Liver (tissue), 10 donors: ENCODE measurements at places on chromosomes 5 and 9. TPM values are rescaled to one million over a fixed set of nuclear protein-coding genes. Genes with fewer than 3 reads are reported as not detected.

Gene CA9
- 0.47 TPM for total RNA-seq

Gene CORO2A
- 1.3 TPM for total RNA-seq

Gene SPAG8
- total RNA-seq, result 0.25 TPM

Gene TEX53
- total RNA-seq, result not detected

Gene AQP3
- total RNA-seq, result 109 TPM

Gene CNTRL
- total RNA-seq, result 6.3 TPM

DNA sequence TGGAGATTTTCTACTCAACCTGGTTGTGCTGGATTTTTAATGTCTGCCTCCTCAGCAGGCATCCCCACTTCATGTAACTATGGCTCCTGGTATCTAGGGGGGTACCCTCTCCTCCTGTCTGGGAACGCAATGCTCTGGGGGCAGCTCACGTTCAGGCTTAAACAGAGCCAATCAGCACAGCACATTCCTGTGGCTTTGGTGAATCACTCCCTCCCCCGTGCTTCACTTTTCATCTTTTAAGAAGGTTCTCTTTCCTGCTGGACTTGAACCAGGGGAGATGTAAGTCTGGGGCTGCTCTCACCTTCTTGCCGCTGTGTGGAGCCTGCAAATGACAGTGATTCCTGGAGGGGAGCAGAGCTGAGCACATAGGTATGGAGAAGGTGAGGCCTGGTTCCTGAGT lies 101.2 kb downstream of the MSX2 start:
- H3K27ac ChIP-seq, result no peak overlapping the region
- no peak overlapping the region for H3K4me3 ChIP-seq
- DNase-seq, result no peak
- no peaks in the 10 kb centered on the region for H3K36me3 ChIP-seq
- no peaks in the 10 kb centered on the region for H3K27me3 ChIP-seq

DNA sequence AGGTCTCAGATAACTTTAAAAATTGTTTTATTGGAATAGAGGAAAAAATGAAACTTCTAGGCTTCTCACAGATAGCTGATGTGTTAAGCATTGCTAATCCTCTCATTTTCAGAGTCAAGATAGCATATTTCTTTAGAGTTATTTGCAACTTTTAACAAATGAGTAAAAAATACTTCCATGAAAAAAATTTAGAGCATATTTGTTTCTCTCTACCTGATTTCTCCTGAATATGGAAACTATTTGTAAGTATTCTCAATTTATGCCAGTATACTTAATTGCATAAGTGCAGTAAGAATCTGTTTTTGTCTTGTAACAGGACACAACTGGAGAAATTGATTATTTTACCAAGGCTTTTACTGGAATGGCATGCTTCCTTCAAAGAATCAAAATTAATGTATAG lies 3.6 kb upstream of the TRIM32 start:
- no peak overlapping the region for H3K27ac ChIP-seq
- DNase-seq, result no peak
- H3K4me3 ChIP-seq, result no peak overlapping the region

DNA sequence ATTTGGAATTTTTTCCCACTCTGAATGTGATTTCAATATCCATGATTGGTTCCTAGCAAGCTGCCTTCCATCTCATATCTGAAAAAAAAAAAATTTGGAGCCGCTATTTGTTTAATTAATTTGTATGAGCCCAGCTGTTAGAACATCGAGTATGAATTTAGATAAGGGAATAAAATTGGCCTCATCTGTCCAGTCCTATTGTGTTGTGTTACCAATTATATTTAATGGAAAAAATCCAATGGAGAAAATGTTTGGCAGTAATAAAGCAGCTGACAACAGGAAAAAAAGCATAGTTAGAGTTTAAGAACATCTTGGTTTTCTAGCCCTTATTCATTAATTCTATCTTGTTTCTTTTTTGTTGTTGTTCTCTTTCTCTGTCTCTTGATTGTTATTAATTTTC lies 735.6 kb upstream of the RIOK2 start:
- H3K27me3 ChIP-seq, result no peaks in the 10 kb centered on the region
- no peak overlapping the region for H3K27ac ChIP-seq
- no peak for DNase-seq
- no peaks in the 10 kb centered on the region for H3K4me1 ChIP-seq

- H3K4me1 ChIP-seq, result no peaks in the 10 kb centered on the region
- H3K27me3 ChIP-seq, result no peaks in the 10 kb centered on the region
- H3K36me3 ChIP-seq, result no peaks in the 10 kb centered on the region
- peak overlapping the region; percentile 46 for H3K27ac ChIP-seq
- DNase-seq, result peak; percentile 30
Observed at GRCh38 chr9:136656183-136656738, 6.5 kb upstream of the EGFL7 start.

DNA sequence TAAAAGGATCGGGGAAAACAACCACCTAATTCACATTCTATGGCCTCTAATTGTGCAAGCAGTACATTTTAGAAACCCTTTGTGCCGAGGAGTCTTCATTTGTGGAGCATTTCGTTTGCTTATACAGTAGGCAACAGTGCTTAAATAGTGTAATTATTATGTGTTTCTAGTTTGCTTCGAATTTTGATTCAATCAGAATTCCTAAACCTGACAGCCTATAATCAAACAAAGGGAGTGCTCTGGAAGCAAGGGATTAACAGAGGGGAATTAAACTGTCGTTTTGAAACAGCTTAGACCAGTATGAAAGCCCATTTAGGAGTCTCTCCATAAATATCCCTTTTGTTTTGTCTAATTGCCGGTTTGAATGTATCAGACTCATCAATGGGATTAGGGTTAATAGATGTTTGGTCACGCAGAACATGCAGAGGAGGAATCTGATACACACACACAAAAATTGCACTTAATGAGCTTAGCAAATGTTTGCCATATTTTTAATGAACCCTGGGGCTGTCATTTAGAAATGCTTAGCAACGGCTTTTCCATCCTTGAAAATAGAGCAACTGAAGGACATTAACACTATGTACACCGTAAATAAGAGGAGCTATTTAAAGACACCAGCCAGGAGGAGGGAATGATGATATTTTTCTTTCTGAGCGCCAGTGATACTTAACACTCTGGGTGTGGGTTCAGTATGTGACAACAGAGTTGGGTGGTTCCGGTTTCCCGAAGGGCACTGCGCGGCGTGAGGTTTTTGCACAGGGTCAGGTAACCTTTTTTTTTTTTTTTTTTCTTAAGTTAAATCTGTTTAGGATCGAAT lies 404.7 kb downstream of the TLE4 start:
- H3K27me3 ChIP-seq, result no peaks in the 10 kb centered on the region
- H3K27ac ChIP-seq, result no peak overlapping the region
- H3K4me3 ChIP-seq, result no peak overlapping the region
- no peaks in the 10 kb centered on the region for H3K36me3 ChIP-seq

- DNase-seq, result no peak
- no peak overlapping the region for H3K27ac ChIP-seq
- no peaks in the 10 kb centered on the region for H3K4me1 ChIP-seq
- no peaks in the 10 kb centered on the region for H3K27me3 ChIP-seq
- no peak overlapping the region for H3K4me3 ChIP-seq
Observed at GRCh38 chr5:111928511-111928910, 171.5 kb upstream of the NREP start.

DNA sequence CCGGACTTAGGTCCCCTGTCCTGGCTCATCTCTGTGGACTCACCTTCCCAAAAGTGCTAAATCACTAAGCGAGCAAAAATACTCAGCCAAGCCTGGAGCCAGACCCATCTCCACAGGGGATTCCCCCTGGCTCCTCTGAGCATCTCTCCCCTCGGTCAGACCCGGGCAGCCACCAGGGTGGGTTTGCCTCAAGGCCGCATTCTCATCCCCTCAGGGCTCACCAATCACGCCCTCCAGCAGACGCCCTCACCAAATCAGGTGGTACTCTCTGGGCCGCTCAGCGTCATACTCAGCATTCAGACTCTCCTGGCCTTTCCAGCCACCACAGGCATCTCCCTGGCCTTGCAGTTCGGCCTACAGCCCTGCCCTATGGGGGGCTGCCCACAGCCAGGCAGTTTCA lies 49.7 kb downstream of the C5orf15 start:
- no peaks in the 10 kb centered on the region for H3K36me3 ChIP-seq
- H3K4me1 ChIP-seq, result peaks cover 6% of the 10 kb centered on the region
- no peak for DNase-seq
- no peaks in the 10 kb centered on the region for H3K27me3 ChIP-seq

DNA sequence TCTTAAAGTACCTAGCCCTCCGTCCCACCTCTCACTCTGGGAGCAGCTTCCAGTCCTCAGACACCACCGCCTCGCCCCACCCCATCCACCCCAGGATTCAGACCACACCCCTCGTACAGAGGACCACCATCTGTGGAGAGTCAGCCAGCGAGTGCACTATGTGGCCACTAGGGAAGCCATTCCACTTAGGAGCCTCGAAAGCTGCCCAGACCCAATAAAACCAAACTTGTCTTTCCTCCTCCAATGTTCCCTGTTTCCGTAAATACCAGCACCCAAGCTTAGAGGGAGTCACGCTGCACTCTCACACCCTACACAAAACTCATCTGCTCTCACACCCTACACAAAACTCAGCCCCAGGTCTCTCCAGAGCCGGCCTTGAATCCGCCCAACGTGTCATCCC lies 1.9 kb downstream of the GCNT4 start:
- DNase-seq, result no peak
- no peaks in the 10 kb centered on the region for H3K36me3 ChIP-seq
- H3K27me3 ChIP-seq, result no peaks in the 10 kb centered on the region
- H3K27ac ChIP-seq, result no peak overlapping the region

GRCh38 chr5:150190503-150190979 lies 679 bp downstream of the SLC6A7 start:
- no peak for DNase-seq
- H3K27ac ChIP-seq, result no peak overlapping the region
- H3K27me3 ChIP-seq, result no peaks in the 10 kb centered on the region
- H3K4me1 ChIP-seq, result peaks cover 18% of the 10 kb centered on the region

- H3K4me1 ChIP-seq, result peaks cover 13% of the 10 kb centered on the region
- no peak overlapping the region for H3K27ac ChIP-seq
- no peaks in the 10 kb centered on the region for H3K27me3 ChIP-seq
- H3K36me3 ChIP-seq, result no peaks in the 10 kb centered on the region
- no peak overlapping the region for H3K4me3 ChIP-seq
- no peak for DNase-seq
Observed at GRCh38 chr5:164505791-164506190, 1000.4 kb downstream of the MAT2B start.

DNA sequence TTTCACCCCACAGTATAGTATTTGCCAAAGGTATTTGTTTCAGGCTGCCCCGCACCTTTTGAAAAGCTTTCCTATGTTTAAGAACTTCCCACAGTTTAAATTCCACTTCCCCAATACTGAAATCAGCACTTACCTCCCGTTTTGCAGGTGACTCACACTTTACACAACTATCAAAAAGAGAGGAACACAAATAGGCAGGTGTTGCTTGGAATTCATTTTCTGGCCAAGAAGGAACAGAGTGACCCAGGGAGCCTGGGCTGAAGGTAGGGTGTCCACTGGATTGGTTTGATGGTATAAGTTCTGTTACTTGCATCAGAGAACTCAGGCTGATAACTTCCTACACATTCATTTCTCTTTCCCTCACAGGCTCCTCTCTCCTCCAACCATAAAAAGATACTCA lies 60.1 kb upstream of the SLC30A5 start:
- H3K4me3 ChIP-seq, result no peak overlapping the region
- H3K27me3 ChIP-seq, result no peaks in the 10 kb centered on the region
- no peaks in the 10 kb centered on the region for H3K4me1 ChIP-seq
- no peak overlapping the region for H3K27ac ChIP-seq

GRCh38 chr5:115321309-115321708 lies 24.9 kb upstream of the CCDC112 start:
- no peaks in the 10 kb centered on the region for H3K27me3 ChIP-seq
- H3K4me1 ChIP-seq, result no peaks in the 10 kb centered on the region
- DNase-seq, result no peak
- no peak overlapping the region for H3K27ac ChIP-seq
- no peak overlapping the region for H3K4me3 ChIP-seq

GRCh38 chr5:166562246-166562645 lies 1729.2 kb upstream of the WWC1 start:
- H3K27ac ChIP-seq, result no peak overlapping the region
- no peaks in the 10 kb centered on the region for H3K36me3 ChIP-seq
- no peak overlapping the region for H3K4me3 ChIP-seq
- DNase-seq, result no peak
- no peaks in the 10 kb centered on the region for H3K4me1 ChIP-seq

DNA sequence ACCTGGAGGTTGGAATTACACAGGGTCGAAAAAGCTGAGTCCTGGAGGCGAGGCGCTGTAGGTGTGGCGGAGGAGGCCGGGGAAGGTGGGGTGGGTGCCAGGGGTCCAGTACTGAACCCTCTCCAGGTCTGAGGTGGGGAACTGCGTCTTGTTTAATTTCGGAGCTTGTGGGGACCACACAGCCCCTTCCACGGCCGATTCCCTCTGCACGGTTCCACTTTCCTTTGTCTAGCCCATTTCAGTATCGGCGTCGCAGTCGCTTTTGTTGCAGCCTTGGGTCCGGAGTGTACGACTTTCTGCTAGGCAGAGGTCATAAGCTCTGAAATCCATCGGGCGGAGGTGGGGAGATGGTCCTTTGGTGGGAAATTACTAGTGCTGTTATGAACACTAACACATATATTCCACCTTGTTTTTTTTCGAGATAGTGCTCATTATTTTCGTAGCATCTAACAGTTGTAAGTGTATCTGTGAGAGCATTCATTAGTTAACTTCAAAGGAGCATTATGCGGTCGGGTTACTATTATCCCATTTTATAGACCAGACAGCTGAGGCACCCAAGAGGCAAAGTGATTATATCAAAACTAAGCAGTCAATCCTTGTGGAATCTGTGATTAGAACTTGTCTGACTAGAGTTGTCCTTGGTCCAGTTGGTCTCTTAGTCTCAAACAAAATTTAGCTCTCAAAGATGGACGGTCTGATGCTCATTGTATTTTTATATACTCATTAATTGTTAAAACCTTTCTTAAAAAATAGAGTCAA lies 737 bp downstream of the RNF180 start:
- H3K27me3 ChIP-seq, result no peaks in the 10 kb centered on the region
- H3K36me3 ChIP-seq, result no peaks in the 10 kb centered on the region
- no peaks in the 10 kb centered on the region for H3K4me1 ChIP-seq
- H3K4me3 ChIP-seq, result peak overlapping the region; percentile 94
- DNase-seq, result peak; percentile 34

DNA sequence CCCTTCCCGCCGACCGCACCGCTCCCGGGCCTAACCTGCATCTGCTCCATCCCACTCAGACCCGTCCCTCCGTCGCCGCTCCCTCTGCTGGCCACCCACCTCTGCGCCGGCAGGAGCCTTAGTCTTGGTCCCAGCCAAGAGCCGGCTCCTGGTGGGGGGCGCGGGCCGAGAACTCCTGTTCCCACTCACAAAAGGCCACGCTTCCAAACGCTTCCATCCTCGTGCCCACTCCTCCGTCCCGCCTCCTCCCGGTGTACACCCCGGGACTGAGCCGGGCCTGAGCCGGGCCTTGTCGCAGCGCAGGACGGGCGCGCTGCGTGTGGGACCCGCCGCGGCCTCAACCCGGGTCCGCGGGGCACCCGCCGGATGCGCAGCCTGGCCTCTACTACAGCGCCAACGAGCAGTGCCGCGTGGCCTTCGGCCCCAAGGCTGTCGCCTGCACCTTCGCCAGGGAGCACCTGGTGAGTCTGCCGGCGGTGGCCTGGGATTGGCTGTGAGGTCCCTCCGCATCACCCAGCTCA lies 7.5 kb downstream of the ADAMTS13 start:
- no peak overlapping the region for H3K27ac ChIP-seq
- no peak overlapping the region for H3K4me3 ChIP-seq
- H3K4me1 ChIP-seq, result peaks cover 8% of the 10 kb centered on the region
- H3K36me3 ChIP-seq, result no peaks in the 10 kb centered on the region

GRCh38 chr5:135568923-135569360 lies 9.8 kb downstream of the CXCL14 start:
- H3K36me3 ChIP-seq, result no peaks in the 10 kb centered on the region
- no peak for DNase-seq
- no peaks in the 10 kb centered on the region for H3K27me3 ChIP-seq
- no peak overlapping the region for H3K27ac ChIP-seq
- no peak overlapping the region for H3K4me3 ChIP-seq
